Hepatocyte (in vitro differentiated cells): ENCODE measurements at places on chromosomes 4 and X.

DNA sequence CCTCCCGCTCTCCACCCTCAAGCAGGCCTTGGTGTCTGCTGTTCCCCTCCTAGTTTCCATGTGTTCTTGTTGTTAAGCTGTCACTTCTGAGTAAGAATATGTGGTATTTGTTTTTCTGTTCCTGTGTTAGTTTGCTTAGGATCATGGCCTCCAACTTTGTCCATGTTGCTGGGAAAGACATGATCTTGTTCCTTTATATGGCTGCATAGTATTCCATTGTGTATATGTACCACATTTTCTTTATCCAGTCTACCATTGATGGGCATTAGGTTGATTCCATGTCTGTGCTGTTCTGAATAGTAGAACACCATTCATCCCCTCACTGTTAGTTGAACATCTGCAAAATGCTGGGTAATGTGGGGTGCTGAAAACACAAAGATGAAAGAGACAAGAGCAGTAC is 222.9 kb downstream of the PALLD start:
- DNase-seq, result no peak

DNA sequence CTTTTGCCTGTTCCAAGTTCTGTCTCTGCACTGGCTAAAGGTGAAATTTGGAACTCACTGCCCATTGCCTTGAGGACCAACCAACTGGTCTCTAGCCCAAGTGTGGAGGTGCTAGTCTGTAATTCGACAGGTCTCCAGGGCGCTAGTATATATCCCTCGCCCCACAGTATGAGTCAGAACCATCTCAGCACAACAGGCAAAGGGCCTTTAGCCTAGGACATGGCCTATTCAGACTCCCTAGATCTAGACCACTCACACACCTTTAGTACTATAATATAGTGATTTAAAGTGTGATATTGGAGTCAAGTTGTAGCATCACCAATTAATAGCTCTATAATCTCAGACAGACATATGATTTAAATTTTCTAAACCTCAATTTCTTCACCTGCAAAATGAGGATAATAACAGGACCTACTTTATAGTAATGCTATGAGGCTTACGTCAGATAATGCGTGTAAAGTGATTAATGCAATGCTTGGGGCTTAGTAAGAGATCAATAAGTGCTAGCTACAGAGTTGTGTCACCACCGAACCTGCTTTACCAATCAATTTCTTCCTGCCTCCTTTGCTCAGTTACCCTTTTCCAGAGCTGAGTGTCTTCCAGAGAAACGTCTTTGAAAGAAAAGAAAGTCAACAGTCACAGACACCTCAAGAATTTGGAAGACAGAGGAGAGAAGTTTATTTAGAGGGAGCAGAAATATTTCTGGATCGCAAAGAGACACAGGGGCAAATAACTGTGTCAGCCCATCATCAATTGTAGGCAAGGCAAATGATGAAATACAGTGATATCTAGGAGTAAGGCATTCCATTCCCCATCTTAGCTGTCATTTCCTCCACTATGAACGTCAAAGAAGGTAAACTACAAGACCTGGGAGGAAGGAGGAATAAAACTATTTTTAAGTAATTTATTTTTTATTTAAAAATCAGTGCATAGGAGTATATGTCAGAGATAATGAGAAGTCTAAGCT is 2.3 kb downstream of the NOX1 start:
- DNase-seq, result no peak

DNA sequence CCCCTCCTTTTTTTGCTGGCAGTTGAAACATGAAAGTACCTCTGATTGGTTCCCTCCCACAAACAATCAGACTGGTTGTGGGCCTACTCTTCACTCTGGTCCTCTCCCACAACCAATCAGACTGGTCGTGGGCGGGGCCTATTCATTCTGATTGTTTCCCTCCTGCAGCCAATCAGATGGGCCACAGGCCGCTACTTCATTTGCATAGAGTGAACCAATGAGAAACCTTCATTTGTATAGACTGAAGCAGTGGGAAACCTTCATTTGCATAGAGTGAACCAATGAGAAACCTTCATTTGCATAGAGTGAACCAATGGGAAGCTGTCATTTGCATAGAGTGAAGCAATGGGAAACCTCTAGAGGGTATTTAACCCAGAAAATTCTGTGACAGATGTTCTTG is 55.2 kb downstream of the TRMT44 start:
- no peak for DNase-seq

- DNase-seq, result no peak
These were observed 335.4 kb downstream of the DHX15 start for GRCh38 chr4:24248674-24249630.

DNA sequence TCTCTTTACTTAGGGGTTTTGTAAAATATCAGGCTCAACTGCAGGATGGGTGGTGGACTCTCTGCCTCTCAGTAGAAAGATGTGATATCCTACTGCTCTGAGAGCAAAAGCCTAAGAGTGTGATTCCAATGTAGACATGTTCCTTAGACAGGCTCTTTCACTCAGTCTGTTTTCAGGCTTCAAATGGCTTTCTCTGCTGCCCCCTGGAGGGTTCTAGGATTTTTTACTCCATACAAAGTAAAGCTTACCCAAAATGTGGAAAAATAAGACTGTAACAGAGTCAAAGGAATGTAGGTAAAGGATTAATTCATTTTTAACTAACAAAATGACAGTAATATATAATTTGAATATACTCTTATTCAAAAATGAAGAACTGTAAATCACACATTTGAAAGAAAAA is 32.1 kb downstream of the ZGRF1 start:
- peak; percentile 74 for DNase-seq

GRCh38 chr4:133149932-133150471 is 908 bp downstream of the PCDH10 start:
- no peak for DNase-seq

GRCh38 chr4:2797545-2798305 is 4.8 kb downstream of the SH3BP2 start:
- no peak for DNase-seq

- no peak for DNase-seq
These were observed 570.3 kb downstream of the RAPGEF2 start for GRCh38 chr4:159673221-159673620.

DNA sequence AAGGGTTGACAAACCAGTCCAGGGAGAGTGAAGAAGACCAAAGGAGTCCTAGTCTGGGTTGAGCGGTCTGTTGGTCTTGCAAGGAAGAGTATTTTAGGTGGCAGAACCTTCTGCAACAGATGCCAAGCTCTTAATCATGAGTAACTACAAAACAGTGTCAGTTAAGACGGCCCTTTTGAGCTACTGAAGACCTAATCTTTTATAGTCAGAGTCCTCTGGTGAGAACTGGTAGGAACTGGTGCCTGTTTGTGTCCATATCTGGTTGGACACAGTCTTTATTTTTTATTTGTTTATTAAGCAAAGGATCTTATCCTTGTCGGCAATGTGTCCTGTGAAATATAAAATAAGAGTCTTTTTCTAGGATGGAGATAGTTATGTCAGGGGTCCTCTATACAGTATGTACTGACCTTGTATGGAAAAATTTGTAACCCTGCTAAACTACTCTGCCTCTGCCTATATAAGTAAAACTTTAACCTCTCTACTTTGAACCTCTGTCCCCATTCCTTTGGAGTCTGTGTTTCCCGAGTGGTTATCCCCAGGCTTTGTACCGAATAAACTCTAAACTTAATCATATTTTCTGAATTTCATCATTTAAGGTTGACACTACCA is 47.1 kb downstream of the FAM13A start:
- DNase-seq, result no peak

- DNase-seq, result no peak
These were observed 16.4 kb upstream of the CTBP1 start for GRCh38 chr4:1265351-1265750.

DNA sequence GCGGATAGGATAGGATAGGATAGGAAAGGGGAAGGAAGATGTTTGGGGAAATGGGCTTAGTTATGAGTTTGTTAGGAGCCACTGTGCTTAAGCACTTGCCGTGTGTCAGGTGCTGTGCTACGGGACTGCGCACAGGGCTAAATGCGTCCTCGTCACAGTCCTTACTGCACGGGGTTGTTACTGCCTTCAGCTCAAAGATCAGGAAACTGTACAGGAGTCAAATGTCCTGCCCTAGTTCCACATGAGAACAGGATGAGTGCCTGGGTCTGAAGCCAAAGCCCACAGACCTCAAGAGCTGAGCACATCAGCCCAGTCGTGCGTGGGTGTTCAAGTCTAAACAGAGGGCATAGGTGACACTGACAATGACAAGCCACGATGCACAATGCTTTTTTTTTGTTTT is 15.0 kb downstream of the ACSL1 start:
- DNase-seq, result no peak

DNA sequence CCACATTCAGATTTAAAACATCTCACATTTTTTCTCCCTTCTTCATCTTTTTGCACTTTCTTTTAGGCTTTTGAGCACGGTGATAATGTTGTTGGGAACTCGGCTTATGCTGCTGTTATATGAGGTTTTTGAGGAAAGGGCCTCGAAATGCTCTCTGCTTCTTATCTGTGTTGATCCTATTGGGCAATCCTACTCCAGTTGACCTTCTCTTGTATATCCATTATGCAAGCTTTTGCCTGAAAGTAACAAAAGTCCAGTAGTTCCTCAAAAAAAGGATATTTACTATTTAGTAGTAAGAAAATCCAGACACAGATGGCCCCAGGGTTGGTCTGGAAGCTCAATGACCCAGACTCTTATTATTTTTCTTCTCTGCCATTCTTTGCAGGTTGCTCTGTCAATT is 57.7 kb upstream of the SPANXB1 start:
- no peak for DNase-seq

DNA sequence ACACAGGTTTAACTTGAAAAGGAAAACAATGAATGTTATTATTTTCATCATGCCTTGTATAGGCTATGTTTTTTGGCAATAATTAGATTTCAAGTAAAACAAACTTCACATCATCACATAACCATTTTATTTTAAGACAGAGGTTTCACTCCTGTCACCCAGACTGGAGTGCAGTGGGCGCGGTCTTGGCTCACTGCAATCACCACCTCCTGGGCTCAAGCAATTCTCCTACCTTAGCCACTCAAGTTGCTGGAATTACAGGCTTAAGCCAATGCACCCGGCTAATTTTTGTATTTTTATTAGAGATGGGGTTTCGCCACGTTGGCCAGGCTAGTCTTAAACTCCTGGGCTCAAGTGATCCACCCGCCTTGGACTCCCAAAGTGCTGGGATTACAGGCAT is 658.6 kb upstream of the ATOH1 start:
- no peak for DNase-seq

- no peak for DNase-seq
These were observed 6.3 kb downstream of the STX18 start for GRCh38 chr4:4535590-4535989.

DNA sequence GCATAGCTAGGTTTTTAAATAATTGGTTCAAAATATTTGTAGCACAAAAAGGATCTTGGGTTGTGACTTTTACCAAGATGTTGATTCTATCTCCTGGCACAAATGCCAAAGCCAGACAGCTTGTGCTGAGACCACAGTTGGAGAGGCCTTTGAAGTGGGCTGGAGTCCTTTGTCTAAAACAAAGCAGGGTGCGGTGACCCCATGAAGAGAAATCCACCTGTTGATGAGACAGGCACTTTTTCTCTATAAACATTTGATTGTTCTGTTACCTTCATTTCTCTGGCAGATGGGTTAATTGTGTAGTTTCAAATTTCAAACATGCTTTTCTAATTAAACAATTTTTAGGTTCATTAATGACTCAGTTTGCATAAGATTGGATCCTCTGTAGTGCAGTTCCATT is 56.7 kb downstream of the STOX2 start:
- DNase-seq, result no peak

GRCh38 chr4:121307445-121308327 is 73.1 kb downstream of the QRFPR start:
- DNase-seq, result peak; percentile 72

DNA sequence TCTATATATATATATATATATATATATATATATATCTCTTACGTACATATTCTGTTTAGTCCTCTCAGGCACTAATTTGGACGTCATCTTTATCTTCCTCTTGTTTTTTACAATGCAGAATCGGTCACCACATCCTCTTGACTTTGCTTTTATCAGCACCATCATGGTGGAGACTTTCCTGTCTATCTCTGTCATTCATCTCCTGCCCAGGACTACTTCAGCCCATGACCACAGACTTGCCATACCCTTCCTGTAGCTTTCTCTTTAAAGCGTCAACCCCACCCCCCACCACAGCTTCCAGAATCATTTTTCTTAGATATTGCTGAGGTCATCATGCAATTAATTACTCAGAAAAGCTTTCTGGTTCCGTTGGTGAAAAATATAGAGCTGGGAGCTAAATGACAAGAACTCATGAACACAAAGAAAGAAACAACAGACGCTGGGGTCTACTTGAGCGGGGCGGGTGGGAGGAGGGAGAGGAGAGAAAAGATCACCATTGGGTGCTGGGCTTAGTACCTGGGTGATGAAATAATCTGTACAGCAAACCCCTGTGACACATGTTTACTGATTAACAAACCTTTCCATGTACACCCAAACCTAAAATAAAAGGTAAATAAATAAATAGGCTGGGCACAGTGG is 30.5 kb upstream of the PRKX start:
- DNase-seq, result no peak

GRCh38 chr4:38821739-38822138 is 17.1 kb upstream of the TLR1 start:
- DNase-seq, result no peak

- no peak for DNase-seq
These were observed 13.8 kb upstream of the MXD4 start for GRCh38 chr4:2275546-2276251.

DNA sequence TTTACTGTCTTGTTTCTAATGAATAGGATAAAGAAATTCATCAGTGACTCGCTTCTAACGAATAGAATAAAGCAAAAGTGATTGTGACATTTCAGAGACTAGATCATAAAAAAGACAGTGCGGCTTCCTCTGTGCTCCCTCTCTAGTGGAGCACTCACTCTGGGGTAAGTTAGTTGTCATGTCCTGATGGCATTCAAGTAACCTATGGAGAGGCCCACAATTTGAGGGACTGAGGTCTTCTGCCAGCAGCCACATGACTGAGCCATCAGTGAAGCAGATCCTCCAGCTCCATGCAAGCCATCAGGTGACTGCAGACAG is 72.4 kb downstream of the YIPF6 start:
- no peak for DNase-seq

- peak; percentile 62 for DNase-seq
These were observed 628.9 kb downstream of the TLL1 start for GRCh38 chr4:166501941-166502382.

- DNase-seq, result no peak
These were observed 33.0 kb downstream of the TSPAN5 start for GRCh38 chr4:98625399-98625798.

GRCh38 chr4:153566631-153567150 is 100.5 kb downstream of the TMEM131L start:
- no peak for DNase-seq

DNA sequence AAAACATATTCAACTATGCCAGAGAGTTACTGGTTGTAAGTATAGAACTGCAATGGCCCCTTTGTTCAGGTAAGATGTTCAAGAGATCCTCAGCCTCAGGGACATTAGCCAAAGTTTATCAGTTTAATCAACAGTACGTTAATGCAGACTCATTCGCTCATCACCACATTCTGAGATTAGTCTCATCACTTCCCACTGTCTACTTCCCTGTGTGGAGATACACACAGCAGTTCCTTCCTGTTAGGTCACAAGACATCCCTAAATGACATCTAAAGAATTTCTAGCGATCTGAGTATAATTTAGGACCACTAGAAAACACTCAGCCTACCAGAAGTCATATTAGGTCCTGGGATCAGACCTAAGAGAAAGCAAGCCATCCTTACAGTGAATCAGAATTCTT is 10.4 kb downstream of the SLC10A7 start:
- DNase-seq, result no peak
